Frontal cortex (tissue), 4 donors: ENCODE measurements at places on chromosomes 3 and 15.

- DNase-seq: no peak
Measured at GRCh38 chr3:81293156-81293555, 468.3 kb downstream of the GBE1 start.

DNA sequence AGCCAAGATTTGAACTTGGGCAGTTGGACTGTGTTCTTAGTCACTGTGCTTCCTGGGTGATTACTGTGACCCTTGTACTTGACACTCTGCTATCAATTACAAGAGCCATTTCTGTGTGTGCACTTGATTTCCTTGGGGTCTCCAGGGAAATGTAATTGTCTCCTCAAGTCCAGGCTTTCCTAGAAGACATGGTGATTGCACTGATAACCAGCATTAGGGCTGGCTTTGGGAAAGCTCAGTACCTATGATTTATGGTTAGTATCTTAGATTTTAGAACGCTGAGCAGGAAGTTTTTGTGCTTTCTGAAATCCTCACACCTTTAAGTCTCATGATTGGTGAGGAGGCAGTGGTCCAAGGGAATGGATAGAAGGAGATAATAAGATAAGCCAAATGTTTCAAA, 1.6 kb upstream of the CLDN11 start:
- DNase-seq: no peak

DNA sequence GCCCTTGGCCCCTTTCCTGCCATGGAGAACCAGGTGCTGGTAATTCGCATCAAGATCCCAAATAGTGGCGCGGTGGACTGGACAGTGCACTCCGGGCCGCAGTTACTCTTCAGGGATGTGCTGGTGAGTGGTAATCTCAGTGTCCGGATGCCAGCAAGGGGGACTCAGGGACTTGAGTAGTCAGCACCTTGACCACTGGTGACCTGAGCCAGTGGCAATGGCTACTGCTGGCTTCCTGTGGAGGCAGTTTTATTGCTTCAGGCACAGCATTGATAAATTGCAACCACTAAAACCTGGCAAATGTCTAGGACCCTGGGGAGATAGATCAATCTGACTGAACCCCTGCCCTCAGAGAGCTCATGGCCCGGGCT, 830 bp downstream of the MAP2K5 start:
- peak; percentile 15 for DNase-seq

DNA sequence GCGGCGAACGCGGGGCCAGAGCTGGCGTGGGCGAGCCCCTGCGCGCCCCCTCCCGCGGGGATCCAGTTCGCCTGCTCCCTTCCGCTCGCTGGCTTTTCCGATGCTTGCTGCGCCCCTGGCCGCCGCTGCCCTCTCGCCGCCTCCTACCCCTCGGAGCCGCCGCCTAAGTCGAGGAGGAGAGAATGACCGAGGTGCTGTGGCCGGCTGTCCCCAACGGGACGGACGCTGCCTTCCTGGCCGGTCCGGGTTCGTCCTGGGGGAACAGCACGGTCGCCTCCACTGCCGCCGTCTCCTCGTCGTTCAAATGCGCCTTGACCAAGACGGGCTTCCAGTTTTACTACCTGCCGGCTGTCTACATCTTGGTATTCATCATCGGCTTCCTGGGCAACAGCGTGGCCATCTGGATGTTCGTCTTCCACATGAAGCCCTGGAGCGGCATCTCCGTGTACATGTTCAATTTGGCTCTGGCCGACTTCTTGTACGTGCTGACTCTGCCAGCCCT, 721 bp downstream of the P2RY1 start:
- peak; percentile 34 for DNase-seq
